ENCODE measurements at places on chromosomes 16 and 17.
A peak's percentile ranks its signal among the peaks of the same experiment; 100 is the strongest.

DNA sequence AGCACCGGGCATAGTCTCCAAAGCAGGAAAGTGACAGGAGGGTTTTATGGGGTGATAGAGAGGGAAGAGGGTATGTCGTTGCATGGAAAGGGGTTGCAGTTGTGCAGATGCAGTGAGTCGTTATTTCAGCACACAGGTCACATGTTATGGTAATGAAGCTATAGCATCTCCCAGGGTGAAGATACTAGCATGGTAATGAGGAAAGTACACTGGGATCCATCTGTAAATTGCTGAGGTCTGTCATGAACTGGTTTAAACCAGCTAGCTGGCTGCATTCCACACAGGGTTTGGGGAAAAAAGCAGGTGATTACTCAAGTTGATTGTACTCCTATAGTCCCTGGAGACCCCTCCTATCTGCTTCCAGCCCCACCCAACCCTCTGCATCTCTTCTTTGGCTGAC, 11.7 kb downstream of the COX11 start:
- no peak for DNase-seq

DNA sequence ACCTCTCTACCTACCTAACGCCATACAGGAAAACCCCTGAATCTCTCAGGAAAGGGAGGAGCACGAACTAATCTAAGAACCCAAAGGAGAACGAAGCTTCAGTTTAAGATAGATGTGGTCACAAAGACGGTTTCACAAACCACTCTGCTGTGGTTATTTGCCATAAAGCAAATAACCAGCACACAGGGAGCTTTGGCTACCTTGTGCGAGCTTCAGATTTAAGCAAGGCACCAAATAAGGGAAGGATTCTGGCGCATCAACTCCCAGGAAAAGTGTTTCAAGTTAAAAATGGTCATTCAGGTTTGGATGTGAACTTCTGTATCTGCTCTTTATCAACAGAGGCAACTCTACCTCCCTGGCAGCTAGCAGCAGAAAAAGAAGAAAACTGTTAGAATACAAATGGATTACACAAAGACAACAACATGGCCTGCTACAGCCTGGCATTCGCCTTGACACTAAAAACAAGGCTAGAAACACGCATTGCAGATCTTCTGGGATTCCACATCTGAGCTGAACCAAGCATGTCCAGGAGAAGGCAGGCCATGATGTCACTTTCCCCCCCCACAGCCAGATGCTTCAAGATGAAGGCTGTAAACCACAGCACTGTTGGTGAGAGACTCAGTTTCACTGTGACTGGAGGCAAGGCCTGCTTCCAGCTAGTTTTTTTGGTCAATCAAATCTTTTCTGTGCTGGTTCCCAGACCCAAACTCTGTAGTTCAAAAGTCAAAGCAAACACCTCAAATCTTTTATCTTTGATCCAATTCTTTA, 43.6 kb downstream of the SMG6 start:
- DNase-seq, result peak; percentile 67

DNA sequence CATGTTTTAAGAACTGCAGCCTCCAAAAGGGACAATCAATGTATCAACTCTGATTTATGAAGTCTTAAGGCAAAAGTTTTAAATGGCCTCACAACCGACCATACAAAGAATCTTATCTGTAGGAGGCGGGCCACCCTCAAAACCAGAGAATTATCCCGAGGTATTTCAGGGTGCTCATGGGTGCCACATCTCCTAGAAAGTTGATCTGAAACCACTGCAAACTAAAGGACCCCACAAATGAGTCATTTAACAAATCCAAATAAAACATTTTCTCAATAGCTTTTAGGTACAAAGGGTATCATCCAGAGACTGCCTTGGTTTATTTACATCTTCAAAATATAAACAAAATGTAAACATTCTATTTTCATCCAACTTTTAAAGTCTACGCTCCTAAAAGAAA, 6.8 kb downstream of the ERN1 start:
- DNase-seq, result no peak

GRCh38 chr17:44793885-44794842, 35.4 kb downstream of the ADAM11 start:
- DNase-seq, result no peak

DNA sequence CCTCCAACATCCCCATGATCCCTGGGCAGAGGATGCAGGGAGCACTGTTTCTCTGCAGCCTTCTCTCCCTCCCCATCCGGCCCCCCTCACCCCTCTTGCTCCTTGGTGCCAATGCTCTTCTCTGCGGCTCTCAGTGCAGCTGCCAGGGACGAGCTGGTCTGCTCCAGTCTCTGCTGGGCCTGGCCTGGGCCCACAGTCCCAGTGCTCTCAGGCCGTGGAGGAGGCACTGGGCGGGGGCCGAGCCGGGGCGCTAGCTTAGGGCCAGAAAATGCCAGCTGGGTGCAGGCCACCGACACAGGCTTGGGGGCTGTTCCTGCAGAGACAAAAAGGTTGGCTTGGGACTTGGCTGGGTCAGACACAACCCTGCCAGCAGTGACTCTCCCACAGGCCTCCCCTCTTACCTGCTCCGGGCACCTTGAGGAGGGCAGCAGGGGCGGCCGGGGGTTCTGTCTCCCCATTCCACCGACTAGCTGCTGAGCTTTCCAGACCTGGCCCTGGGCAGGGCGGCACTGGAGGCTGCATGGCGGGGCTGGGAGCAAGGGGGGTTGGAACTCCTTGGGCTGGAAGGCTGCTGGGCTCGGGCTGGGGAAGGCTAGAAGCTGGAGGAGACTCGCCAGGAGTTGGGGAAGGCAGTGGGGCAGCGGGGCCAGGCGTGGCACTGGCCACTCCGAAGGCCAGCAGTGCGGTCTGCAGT, 13.8 kb downstream of the CASKIN2 start:
- DNase-seq, result no peak

GRCh38 chr17:82887255-82888164, 47.7 kb upstream of the ZNF750 start:
- no peak for DNase-seq

- DNase-seq, result no peak
Observed at GRCh38 chr17:78278139-78278741, 46.8 kb downstream of the TMEM235 start.

- no peak for DNase-seq
Observed at GRCh38 chr17:77501751-77502625, 361.2 kb downstream of the SEC14L1 start.

DNA sequence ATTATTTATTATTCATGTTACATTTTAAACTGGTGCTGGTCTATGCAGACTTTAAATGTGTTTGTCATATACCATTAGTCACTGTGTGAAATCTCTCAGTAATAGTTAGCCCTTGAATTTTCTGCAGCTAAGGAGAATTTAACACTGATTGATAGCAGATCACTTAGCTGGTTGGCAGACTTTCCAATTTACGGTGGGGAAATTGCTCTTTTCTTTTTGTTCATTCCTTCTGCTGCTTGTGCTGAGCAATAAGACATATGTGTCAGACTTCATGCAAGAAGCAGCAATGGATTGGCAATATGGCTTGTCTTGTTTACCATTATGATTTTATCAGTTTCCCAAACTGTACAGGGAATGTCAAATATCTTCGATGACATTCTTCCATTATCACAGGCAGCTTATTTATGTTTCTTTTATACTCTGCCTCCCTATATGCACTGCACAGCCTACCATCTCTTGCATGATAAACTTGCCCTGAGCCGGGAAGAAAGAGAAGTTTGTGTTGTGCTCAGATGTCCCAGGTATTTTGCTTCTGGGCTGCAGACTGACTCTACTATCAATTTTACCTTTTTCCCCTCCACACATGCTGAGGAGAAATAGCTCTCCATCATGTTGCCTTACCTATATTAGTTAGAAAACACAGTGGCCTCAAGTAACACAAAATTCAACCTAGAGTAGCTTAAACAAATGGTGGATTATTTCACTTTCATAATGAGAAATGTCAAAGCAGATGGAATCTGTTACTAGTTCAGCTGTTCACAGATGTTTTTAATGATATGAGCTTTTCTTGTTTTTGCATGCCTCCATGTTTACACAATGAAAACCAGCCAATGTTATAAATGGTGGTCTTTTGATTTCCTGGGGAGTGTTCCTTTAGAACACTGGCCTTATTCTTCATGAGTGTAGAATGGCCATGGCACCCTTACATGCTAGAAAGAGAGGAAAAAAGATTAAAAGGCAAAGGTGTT, 968.1 kb upstream of the GOT2 start:
- no peak for DNase-seq

DNA sequence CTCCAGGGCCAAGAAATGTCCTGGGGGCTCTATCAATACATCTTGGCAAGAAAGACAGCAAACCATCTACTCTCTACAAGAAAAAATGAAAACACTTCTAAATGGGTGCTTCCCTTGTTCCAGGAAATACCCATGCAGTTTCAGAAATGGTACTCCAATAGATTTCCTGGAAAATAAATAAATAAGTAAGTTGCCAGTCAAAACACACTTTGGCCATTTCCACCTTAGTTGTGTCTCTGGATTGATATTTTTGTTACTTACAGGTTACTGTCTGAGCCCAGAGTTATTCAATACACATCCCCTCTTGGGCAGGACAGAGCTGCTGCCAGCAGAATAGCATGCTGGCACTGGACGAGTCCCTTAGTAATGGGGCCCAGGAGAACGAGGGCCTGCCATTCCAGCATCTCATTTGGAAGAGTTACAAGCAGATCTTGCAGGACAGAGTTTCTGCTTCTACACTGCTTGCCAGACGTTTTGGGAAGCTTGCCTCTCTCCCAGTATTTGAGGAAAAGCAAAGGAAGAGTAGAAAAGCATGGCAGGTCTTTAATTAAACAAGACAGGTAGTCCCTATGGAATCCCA, 100.5 kb downstream of the SMG6 start:
- no peak for DNase-seq

DNA sequence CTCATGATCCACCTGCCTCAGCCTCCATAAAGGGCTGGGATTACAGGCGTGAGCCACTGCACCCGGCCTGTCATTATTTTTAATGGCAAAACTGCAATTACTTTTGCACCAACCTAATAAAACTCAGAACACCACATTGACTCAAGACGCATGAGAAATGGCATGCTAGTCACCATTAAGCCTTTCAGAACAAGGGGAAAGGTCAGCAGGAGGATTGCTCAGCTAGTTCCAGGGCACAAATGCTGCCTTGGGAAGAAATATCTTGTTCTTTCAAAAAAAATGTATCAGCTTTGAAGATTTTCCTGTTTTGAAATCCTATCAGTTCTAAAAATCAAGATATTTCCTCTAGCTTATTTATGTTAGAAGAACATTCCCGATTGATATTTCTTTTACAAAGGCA, 32.4 kb upstream of the CDYL2 start:
- DNase-seq, result no peak

GRCh38 chr16:23905027-23905426, 69.2 kb downstream of the PRKCB start:
- no peak for DNase-seq

DNA sequence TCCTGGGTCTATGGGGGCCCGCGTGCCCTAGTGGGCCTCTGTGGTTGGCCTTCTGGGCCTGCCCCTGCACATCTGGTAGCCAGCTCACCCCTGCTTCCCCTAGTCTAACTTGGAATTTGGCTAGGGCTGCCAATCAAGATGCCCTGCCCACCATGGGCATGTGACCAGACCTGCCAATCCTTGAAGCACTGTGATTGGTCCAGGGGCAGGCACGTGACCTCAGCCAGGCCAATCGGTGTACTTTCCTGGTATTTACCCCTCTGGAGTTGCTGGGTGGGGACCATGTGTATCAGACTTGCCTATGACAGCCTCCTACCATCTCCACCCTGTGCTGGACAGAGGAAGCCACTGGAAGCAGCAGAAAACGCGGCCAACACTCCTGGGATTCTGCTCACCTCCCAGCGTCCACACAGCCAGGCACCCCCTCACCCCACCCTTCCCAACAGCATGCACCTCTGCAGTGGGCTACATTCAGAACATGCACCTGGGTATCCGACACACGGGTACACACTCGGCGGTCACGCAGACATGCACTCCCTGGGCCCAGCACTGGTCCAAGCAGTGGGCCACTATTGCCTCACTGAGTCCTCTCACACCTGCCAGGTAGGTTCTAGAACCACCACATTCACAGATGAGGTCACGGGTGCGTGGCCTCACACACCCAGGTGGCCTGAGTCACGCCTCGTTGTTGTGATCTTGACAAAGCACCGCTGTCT, 96.9 kb downstream of the RBFOX3 start:
- DNase-seq, result no peak

- DNase-seq, result peak; percentile 28
Observed at GRCh38 chr17:17749921-17750320, 68.7 kb downstream of the RAI1 start.

GRCh38 chr16:88458039-88458772, 5.1 kb downstream of the ZFPM1 start:
- no peak for DNase-seq

DNA sequence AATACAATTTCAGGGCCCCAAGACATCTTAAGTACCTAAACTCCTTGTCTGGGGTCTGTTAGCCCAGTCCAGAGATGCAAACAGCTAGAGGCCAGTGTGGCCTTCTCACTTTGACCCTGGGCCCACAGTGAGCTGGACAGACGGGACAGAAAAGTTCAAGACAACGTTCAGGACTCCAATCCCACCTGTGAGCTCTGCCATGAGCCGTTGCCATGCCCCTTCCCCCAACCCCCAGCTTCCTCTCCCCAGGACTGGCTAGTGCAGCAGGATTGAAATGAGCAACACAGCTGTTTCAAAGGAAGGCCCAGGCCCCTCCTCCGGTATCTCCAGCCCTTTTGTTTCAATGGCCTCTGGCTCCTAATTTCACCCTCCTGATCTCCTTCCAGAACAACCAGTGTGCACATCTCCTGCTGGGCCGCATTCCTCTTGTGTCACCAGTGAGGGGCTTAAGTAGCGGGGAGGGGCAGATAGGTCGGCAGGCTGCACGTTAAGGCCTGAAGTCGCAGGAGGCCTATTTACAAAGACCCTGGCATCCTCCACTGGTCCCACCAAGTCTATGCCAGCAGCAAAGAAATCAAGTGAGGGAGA, 11.3 kb downstream of the AXIN2 start:
- DNase-seq, result no peak

- no peak for DNase-seq
Observed at GRCh38 chr17:10265100-10265810, 66.8 kb upstream of the GAS7 start.

- no peak for DNase-seq
Observed at GRCh38 chr17:7019839-7020519, 2.9 kb upstream of the BCL6B start.

DNA sequence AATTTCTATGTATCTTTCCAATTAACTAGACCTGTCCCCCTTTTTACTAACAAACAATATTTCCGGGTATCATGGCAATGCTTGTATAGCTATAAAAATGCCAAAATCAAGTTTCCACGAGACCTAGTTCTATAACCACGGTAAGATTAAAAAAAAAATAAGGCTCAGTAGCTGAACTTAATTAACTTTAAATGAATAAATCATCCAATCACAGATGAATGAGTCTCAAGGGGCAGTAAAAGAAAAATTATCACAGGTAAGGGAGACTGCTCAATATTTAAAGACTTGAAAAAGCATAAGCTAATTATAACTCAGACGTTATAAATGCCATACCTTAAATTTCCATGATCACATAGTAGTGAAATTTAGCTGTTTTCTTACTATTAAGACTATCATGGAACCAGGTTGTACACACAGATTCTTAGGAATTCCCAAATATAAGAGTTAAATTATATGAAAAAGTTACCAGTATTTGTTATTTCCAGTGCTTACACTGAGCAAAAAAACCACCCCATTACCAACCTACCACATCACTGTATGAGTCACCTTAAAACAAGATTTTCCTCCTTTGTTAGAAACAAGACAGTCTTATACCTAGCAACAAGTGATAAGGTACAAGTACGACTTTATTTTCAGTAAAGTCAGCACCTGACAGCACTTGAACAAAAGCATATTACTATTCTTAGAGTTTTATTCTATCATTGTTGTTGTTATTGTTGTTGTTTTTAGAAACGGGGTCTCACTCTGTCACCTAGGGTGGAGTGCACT, 20.6 kb downstream of the SSH2 start:
- DNase-seq, result no peak

Data from stimulated activated CD4-positive, alpha-beta T cell treated with anti-CD3 and anti-CD28 coated beads, Interleukin-2, amount 100 ng/mL, for 48 hours (primary cell).